ENCODE measurements at places on chromosomes 16 and 17. TPM values are rescaled to one million over a fixed set of nuclear protein-coding genes. Genes with fewer than 3 reads are reported as not detected.

GRCh38 chr16:11308493-11309283 lies 27.6 kb upstream of the PRM1 start:
- no peak for DNase-seq
- H3K27ac ChIP-seq: no peak overlapping the region
- H3K27me3 ChIP-seq: no peaks in the 10 kb centered on the region

DNA sequence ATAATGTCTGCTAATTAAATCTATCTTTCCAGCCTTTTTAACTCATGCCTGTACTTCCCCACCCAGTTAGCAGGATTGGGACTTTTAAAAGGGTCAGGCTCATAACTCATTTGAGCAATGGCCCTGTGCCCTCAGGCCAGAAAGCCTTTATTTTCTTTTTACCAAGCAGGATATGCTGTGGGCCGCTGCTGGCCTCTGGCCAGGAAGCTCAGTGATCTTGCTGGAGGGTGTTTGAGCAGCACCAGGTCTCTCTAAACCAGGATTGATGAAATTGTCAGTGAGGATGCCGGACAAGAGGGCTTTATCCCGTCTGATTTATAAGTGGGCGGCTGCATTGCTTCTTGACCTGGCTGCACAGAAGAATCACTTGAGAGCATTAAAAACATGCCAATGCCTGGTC lies 187.8 kb downstream of the RAB11FIP4 start:
- H3K27me3 ChIP-seq: no peaks in the 10 kb centered on the region
- peak overlapping the region; percentile 31 for H3K27ac ChIP-seq
- peak; percentile 88 for DNase-seq
- H3K4me1 ChIP-seq: peaks cover 49% of the 10 kb centered on the region

TBX4 gene
- total RNA-seq: not detected

DNASE1L2 gene
- total RNA-seq: 3.8 TPM

Data from MCF 10A (cell line).